Endothelial cell of umbilical vein (primary cell): ENCODE measurements at places on chromosomes 3 and 15.
A peak's percentile ranks its signal among the peaks of the same experiment; 100 is the strongest.

DNA sequence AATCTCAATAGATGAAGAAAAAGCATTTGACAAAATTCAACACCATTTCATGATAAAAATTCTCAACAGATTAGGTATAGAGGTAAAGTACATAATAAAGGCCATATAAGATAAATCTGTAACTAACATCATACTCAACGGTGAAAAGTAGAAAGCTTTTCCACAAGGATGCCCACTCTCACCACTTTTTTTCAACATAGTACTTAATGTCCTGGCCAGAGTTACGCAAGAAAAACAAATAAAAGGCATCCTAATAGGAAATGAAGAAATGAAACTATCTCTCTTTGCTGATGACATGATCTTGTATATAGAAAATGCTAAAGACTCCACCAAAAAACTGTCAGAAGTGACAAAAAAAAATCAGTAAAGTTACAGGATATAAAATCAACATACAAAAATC lies 33.0 kb downstream of the THBS1 start:
- no peak for DNase-seq

- DNase-seq: no peak
These were observed 376.3 kb downstream of the LPP start for GRCh38 chr3:188530226-188530625.

DNA sequence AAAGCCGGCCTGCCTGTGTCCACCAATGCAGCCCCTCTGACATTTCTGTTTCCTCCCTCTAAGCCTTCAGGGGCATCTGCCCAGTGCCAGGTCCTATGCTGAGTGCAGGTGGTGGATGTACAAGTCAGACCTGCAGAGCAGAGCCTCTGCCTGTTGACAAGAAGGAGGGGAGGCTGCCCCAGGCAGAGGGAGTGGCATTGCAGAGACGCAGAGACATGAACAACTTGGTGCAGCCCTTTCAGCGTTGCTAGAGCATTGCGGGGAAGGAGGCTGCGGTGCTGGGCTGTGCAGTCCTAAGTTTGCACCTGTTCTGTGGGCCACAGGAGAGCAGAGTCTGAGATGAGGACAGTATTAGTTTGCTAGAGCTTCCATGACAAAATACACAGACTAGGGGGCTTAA lies 65.2 kb downstream of the LSM3 start:
- DNase-seq: no peak

DNA sequence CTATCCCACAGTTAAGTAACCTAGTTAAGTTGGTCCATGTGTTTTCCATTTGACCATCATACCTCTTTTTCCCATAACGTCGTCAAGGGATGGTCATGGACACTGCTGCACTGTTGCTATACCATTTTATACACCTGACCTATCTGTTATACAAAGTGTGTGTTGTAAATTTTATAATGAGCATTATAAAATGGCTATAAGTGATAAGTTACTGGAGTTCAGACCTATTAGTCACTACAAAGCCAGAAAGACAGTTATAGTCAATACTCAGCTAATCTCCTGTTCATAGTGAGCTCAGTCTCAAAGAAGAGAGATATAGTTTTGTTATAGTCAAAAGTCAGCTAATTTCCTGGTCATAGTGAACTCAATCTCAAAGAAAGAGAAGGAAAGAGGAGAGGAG lies 18.9 kb upstream of the CTNNB1 start:
- DNase-seq: no peak

DNA sequence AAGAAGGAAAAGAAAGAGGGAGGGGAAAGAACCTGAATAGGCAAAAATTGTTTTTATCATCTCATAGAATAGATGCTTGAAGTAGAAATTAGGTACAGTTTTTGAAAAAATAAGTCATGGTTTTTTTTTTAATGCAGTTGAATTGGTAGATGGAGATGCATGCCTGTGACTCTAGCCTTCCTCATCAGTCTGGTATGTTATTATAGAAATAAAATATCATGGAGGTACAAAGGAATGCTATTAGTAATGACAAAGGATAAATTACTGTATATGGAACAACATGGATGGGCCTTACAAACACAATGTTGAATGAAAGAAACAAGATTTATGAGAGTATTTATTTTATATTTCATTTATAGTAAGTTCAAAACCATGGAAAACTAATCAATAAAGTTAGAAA lies 162.4 kb upstream of the GALNT15 start:
- DNase-seq: no peak

GRCh38 chr15:43135351-43135750 lies 2.0 kb downstream of the TMEM62 start:
- no peak for DNase-seq

DNA sequence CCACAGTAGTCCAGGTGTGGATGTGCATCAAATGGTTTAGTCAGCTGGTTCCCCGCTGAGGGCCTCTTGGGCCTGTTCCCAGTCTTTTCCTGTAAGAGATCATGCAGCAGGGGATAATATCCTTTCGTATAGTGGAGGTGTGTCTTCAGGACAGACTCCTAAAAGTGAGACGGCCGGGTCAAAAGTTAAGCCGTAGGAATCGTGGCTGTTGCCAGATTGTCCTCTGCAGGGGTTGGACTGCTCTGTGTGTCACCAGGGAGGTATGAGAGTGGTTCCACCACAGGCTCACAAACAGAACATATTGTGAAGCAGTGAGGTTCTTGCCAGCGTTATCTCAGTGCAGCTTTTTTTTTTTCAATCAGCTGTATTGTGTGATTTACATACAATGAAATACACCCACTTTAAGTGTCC lies 95.0 kb downstream of the VGLL4 start:
- peak; percentile 85 for DNase-seq

GRCh38 chr3:32056559-32057290 lies 49.7 kb upstream of the GPD1L start:
- DNase-seq: peak; percentile 39

- no peak for DNase-seq
These were observed 180.2 kb downstream of the NTRK3 start for GRCh38 chr15:88076328-88076727.

GRCh38 chr3:14780927-14781507 lies 37.7 kb upstream of the FGD5 start:
- peak; percentile 62 for DNase-seq

DNA sequence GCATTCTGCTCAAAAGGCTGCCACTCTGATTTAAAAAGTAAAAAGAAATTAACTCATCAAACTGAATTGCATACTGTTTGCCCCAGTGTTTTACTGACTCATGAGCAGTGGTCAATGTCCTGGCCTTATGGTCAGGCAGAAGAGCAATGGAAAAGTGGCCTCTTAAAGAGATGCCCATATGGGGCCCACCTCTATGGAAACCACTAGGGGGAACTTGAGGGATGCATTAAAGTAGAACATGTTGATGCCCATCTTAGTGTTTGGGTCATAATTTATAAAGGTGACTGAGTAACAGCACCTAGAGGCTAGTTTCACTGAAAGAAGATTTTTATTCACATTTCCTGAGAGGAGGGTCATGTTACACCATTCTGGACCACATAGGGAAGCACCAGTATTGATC lies 66.5 kb upstream of the RNU6-1 start:
- DNase-seq: no peak

GRCh38 chr15:62802612-62803011 lies 239.9 kb upstream of the TPM1 start:
- DNase-seq: no peak

- peak; percentile 38 for DNase-seq
These were observed 1.4 kb downstream of the CSK start for GRCh38 chr15:74783072-74783807.

DNA sequence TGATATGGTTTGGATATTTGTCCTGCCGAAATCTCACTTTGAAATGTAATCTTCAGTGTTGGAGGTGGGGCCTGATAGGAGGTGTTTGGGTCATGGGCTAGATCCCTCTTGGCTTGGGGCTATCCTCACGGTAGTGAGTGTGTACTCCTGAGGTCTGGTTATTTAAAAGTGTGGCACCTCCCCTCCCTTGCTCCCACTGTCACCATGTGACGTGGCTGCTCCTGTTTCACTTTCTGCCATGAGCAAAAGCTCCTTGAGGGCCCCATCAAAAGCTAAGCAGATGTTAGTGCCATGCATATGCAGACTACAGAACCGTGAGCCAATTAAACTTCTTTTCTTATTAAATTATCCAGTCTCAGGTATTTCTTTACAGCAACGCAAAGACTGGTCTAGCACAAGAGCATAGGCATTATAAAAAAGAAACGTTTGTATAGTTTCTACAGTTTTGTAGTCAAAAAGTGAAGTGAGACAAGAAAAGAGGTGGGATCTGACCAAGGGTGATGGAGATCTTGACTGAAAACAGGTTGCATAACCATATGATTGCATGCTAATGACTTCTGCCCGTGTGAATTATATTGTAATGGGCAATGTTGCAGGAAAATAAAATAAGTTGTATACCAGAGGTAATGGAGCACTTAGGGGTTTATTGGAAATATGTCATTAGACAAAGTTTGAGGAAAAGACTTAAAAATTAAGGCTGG lies 28.5 kb upstream of the CLASP2 start:
- DNase-seq: no peak

- peak; percentile 9 for DNase-seq
These were observed 210.2 kb downstream of the TJP1 start for GRCh38 chr15:29612096-29612495.

DNA sequence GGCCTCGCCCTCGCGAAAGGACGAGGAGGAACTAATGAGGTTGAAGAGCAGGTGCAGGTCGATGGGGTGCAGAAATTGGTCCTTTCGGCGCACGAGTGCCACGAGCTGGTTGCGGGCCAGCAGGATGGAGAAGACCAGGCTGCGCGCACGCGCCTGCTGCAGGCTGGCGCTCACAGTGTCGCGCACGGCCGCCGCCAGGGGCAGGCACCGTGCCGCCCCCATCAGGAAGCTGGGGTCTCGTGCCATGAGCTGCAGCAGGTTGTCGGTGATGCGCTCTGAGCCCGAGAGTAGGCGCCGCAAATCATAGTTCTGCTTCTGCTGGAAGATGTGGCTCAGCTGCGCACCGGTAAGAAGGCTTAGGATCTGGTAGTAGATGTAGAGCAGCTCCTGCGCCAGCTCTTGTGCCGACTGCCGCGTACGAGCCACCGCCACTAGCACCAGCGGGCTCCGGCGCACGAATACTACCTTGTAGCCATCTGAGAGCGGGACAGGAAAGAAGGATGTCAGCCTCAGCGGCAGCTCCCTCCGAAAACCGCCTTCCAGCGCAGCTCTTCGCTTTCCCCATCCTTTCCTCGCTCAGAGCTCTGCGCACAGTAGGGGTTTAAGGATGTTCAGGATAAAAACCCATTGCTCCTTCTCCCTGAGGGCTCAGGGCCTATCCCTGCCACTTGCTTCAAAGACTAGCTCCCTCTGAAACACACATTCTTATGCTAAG lies 6.9 kb upstream of the MST1R start:
- no peak for DNase-seq

DNA sequence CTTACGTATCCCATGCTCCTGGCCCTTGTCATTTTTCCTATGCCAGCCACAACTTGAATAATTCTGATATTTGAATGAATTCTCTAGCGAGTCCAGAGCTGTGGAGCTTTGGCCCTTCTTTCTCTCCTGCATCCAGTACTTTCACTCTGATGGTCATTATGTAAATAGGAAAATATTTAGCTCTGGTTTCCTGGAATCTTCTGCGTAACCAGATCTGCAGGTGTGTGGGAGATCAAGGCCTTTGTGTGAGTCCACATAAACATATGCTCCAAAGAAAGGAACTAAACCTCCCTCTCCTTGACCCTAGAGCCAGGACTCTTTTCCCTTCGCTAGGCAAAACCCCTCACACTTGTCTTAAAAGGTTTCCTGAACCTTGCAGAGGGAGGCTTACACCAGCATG lies 132.5 kb upstream of the THBS1 start:
- DNase-seq: no peak

DNA sequence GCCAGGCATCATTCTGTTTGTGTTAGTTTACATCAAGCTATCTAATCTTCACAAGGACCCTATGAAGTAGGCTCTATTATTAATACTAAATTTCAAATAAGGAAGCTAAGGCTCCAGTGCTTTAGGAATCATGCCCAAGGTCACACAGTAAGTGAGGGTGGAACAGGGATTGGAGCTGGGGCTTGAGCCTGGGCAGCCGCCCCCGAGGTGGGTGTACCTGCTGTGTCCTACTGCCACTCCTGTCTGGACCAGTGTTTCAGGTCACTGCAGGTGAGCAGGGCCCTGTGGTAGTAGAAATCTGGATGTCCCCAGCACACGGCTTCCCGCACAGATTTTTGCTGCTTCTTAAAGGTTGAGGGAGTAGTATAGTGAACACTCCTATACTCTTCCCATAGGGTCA lies 6.5 kb downstream of the KLF13 start:
- no peak for DNase-seq

GRCh38 chr3:190172751-190173150 lies 52.1 kb upstream of the P3H2 start:
- no peak for DNase-seq

DNA sequence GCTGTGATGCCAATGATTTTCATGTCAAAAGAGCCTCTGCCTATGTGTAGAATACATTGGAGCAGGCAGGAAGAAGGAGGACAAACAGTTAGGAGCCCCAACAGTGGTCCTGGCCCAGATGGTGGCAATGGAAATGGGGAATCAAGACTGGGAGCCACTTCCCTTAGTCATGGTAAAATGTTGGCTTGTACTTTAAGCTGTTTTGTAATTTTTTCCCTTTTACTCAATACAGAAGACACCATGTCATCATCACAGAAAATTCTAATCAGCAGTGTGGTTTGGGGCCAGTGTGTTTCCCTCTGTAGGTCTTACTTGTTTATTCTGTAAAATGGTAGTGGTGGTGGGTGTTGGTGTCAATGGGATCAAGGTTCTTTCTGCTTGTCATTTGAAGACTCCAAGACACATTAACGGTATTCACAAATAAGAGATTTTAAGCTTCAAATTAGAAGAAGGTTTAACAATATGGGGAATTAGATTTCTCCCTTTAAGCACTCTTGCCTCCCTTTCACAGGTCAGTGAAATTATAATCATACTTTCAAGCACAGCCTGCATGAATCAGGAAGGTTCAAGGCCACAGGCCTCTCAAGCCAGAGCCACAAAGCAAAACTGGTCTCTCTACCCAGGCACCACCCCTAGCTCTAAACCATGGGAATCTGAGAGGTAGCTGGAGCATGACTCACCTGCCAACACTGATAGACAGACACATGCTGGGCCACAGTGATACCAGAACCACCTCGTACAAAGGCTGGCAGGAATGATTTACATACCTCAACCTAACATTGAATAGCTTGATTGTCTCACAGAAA lies 24.9 kb downstream of the SIAH2 start:
- no peak for DNase-seq

GRCh38 chr3:61928039-61928438 lies 366.7 kb downstream of the PTPRG start:
- DNase-seq: no peak

DNA sequence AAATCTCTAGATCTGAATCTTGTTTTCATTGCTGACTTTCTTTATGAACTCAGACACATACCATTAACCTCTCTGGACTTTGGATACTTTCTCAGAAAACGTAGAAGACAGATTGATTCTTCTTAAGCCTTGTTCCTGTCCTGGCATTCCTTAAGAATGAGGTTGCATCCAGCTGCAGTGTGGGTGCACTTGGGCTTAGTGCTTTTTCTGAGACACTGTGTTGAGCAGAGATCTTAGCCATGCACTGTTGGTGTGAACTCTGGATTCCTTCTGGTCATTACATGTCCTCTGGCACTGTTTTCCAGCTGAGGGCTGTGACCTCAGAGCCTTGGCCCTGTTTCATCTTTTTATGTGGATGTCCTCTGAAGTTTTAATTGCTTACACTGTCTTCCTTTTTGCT lies 428.3 kb downstream of the CNTN4 start:
- DNase-seq: no peak
